ENCODE measurements at places on chromosomes 16 and 17.

GRCh38 chr17:58786586-58787295 lies 31.1 kb downstream of the PPM1E start:
- no peak for DNase-seq

DNA sequence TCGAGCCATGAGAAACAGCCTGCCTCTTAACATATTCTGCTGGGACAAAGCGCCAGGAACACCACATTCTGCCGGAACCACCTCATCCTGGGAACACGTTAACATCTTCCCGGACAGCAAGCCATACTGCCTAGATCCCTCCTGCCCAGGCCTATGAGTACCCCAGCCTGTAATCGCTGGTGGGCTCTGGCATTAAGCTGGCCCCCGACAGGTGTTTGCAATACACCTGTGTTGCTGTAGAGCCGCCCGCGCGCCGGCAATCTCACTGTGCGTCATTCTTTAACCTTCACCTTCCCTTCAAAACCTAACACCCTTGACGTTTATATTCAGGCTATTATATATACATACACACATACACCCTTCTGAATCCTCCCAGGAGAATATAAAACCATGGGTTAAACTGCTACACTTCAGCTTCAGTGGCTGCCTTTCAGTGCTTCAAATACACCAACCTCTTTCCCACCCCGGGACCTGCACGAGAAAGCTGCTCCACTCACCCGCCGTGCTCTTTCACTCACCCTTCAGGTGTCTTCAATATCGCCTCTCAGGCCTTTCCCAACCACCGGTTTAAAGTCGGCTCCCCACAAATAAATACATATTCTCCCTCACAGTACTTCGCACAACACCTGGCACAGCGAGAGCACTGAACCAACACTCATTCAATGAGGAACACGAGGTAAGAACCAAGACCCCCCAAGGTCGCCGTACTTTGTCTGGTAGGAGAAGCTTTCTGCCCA lies 1.0 kb upstream of the ENDOV start:
- DNase-seq = no peak

GRCh38 chr17:35170968-35171771 lies 23.0 kb downstream of the SLC35G3 start:
- peak; percentile 34 for DNase-seq

GRCh38 chr16:24775455-24775854 lies 46.0 kb downstream of the TNRC6A start:
- no peak for DNase-seq

DNA sequence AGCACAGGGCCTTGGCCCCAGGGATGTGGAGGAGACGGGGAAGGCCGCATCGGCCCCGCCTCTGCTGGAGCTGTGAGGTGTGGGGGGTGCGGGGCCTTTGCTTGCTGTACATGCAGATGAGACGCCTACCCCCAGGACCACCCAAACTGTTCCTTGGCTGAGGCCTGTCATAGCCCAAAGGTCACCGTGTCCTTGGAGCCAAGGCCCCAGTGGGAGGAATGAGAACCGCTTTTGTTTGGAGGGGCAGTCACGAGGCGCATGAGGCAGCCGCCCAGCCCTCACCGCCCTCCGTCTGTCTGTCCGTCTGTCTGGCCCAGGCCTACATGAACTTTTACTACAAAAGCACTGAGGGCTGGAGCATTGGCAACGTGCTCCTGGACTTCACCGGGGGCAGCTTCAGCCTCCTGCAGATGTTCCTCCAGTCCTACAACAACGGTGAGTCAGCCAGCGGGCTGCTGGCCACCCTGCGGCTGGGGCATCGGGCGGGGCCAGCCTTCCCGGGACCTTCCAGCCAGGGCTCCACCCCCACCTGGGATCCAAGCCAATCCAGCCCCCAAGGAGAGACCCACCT lies 8.8 kb downstream of the TAX1BP3 start:
- no peak for DNase-seq

Measured in stimulated activated CD4-positive, alpha-beta T cell treated with anti-CD3 and anti-CD28 coated beads, Interleukin-2, amount 100 ng/mL, for 24 hours (primary cell).